ENCODE measurements at places on chromosomes 2 and 18.

- DNase-seq, result no peak
Measured at GRCh38 chr2:25810428-25810827, 67.9 kb downstream of the ASXL2 start.

DNA sequence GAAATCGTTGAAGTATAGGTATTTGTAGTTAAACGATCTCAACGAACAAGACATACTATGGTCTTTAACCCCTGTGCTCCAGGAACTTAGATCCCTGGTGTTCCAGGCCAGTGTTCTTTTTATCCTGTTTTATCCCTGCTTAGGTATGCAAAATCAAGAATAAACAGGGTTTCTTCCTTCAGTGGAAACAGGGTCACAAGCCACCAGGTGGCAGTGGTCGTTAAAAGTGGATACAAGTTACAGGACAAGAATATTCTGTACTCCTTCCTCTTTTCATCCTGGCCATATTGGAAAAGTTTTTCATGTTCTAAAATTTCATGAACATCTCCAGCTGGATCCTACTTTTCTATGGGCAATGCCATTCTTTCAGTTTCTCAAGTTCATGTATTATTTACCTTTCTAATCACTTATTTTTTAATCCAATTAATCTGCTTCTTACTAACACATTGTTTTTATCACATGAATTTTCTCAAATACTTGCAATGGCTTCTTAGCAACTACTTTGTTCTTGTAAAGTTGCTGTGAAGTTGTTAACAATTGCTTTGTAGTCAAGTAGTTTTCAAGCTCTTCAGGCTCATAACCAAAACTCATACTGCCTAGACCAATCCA lies 16.4 kb upstream of the HNMT start:
- peak; percentile 87 for DNase-seq

DNA sequence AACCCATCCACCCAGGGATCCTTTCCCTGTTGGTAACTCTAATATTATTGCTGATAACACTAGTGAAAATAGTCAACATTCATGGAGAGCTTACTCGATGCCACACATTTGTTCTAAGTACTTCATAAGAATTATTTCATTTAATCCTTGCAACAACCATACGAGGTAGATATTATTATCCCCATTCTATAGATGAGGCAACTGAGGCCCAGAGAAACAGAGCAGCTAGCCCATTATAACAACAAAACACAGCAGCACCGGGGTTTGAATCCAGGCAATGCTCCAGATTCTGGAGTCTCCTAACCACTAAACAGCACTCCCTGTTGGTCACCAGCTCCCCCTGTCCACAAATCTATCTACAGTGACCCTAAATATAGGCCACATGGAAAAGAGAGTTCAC lies 90.4 kb upstream of the PKDCC start:
- no peak for DNase-seq

DNA sequence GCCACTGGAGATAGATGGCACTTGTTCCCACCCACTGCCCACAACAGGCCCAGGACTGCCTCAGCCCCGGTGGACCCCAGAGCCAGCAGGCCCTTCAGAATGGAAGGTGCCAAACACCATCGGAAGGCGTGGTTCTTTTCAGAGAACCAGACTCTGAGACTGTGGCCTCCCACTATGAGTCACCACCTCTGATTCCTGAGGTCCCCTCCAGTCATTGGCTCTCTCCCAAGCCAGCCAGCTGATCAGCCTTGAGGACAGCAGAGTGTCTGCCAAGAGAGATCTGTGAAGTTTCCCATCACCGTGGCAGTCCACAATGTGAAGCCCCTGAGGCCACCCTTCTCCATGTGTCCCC lies 10.4 kb upstream of the MAP3K2 start:
- peak; percentile 89 for DNase-seq

GRCh38 chr18:34710458-34710914 lies 388 bp downstream of the DTNA start:
- DNase-seq, result no peak

- no peak for DNase-seq
Measured at GRCh38 chr2:1627628-1628381, 116.5 kb downstream of the PXDN start.

GRCh38 chr2:201363857-201364560 lies 6.9 kb upstream of the FLACC1 start:
- DNase-seq, result peak; percentile 54

GRCh38 chr2:23606968-23607367 lies 222.0 kb downstream of the KLHL29 start:
- DNase-seq, result no peak

- DNase-seq, result no peak
Measured at GRCh38 chr18:63257453-63257852, 62.1 kb downstream of the BCL2 start.

- no peak for DNase-seq
Measured at GRCh38 chr2:39942950-39943349, 163.9 kb upstream of the THUMPD2 start.

- DNase-seq, result no peak
Measured at GRCh38 chr2:33272001-33272400, 204.4 kb upstream of the RASGRP3 start.

DNA sequence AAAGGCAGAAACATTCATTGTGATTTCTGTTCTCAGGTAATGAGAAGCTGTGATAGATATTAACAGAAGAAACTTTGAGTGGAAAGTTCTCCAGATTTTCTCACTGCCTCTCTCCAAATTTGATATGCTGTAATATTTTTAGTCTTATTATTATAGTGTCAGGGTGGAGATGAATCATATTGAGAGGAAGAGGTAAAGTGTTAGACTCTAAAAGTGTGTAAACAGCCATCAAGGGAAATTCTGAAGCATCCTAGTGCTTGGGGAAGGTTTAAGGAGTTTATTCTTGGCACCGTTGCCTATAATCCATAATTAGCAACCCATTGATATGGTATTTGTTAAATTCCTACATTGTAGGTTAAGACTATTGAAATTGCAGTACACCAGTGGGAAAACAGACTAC lies 104.7 kb upstream of the NABP1 start:
- no peak for DNase-seq

DNA sequence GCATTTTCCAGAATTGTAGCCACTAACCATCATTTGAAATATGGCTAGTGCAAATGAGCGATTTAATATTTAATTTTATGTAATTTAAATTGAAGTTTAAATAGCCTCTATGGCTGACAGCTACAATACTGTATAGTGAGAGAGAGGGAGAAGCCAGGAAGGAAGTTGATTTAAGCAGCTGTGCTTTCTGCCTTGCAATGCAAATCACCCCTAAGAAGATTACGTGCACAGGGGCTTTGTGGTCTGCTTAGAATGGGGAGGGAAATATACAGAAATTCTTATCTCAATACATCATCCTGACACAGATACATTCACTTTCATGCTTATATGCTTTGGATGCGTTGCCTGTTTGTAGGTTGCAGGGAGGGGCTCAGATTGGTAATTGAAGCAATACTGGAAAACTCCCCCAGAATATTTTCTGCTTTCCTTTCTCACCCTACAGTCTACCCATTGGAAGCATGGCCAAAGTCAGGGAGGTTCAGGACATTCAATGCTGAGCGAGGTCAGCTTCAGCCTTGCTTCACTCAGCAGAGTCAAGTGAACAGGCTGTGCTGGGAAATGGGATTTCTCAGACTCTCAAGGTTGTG lies 674.0 kb downstream of the CNTNAP5 start:
- DNase-seq, result no peak

DNA sequence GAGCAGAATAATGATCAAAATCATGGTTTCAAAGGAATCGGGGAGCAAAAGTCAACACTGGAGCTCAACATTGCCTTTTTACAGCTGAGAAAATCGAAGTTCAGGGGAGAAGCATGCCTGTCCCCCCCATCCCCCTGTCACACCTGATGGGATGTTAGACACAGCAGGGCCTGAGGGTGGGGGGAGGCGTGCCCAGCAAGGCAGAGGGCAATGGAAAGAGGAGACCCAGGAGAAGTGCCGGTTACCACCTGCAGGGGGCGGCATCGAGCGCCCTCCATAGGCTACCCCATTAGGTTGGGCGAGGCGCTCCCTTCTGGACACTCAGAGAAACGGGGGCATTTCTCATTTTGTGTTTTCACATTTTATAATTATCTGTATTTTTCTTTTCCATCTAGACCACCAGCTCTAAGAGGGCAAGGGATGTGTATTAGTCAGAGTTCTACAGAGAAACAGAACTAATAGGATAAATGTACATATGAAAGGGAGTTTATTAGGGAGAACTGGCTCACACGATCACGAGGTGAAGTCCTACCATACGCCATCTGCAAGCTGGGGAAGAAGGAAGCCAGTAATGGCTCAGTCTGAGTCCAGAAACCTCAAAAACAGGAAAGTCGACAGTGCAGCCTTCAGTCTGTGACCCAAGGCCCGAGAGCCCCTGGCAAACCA lies 271.3 kb downstream of the LRATD1 start:
- DNase-seq, result peak; percentile 59

- no peak for DNase-seq
Measured at GRCh38 chr2:230202430-230203109, 17.2 kb downstream of the SP110 start.

DNA sequence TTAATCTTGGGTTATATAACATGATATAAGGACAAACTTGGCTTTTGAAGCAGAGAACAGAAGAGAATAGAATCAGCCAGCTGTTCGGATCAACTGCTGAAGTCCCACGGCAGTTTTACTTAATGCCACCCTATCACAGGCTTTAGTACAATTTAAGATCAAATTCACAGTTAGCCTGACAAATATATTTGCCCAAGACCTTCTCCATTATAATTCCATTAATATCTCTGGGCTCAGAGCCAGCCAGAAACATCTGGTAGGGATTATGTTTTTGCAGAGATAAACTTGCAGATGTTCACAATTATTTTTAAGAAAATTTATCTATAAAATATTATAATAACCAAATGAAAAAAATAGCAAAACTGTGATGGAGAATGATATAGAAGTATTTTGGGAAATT lies 381.4 kb downstream of the RAD51AP2 start:
- no peak for DNase-seq
